Occipital lobe (tissue), 3 donors: ENCODE measurements at places on chromosomes 2 and 18. TPM values are rescaled to one million over a fixed set of nuclear protein-coding genes. Genes with fewer than 3 reads are reported as not detected.

FSIP2 gene
- total RNA-seq = 8.6 TPM

SERPINB12 gene
- total RNA-seq = not detected

GAL3ST2 gene
- 0.16 TPM for total RNA-seq

TET3 gene
- total RNA-seq = 20.9 TPM

HADHB gene
- total RNA-seq = 41.8 TPM
